SJCRH30 (cell line): ENCODE measurements at places on chromosomes 12 and 14. TPM values are rescaled to one million over a fixed set of nuclear protein-coding genes. Genes with fewer than 3 reads are reported as not detected.
A peak's percentile ranks its signal among the peaks of the same experiment; 100 is the strongest.

- no peak overlapping the region for H3K27ac ChIP-seq
- H3K36me3 ChIP-seq = no peaks in the 10 kb centered on the region
- no peaks in the 10 kb centered on the region for H3K4me1 ChIP-seq
- H3K27me3 ChIP-seq = no peaks in the 10 kb centered on the region
Measured at GRCh38 chr12:68861890-68862289, 53.9 kb downstream of the MDM2 start.

GRCh38 chr12:95829395-95829794 is 29.4 kb upstream of the SNRPF start:
- H3K27ac ChIP-seq = no peak overlapping the region
- DNase-seq = no peak
- H3K27me3 ChIP-seq = no peaks in the 10 kb centered on the region
- H3K36me3 ChIP-seq = no peaks in the 10 kb centered on the region

- no peaks in the 10 kb centered on the region for H3K4me1 ChIP-seq
- no peaks in the 10 kb centered on the region for H3K27me3 ChIP-seq
- DNase-seq = no peak
- no peaks in the 10 kb centered on the region for H3K36me3 ChIP-seq
Measured at GRCh38 chr12:111351026-111351425, 17.9 kb downstream of the PHETA1 start.

DNA sequence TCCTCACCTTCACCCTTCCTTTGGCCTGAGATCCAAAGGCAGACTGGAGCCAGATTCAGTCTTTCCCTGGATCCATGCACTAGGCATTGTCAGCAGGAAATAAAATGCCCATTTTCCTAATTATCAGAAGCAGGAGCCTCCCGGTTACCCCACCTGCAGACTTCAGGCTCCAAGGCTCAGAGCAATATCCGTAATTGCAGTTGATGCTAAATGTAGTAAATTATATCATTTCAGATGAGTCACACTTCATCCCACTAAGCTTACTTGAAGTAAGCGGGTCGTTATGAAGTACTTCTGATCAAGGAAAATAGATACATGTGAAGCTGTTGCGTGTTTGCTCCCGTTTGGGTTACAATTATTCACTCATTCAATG is 110.7 kb upstream of the SFSWAP start:
- no peaks in the 10 kb centered on the region for H3K36me3 ChIP-seq
- 0 out of 2 replicates have a peak, but pooled peaks cover 3% of the 10 kb centered on the region for H3K27me3 ChIP-seq
- no peaks in the 10 kb centered on the region for H3K4me1 ChIP-seq
- no peak overlapping the region for H3K4me3 ChIP-seq

DNA sequence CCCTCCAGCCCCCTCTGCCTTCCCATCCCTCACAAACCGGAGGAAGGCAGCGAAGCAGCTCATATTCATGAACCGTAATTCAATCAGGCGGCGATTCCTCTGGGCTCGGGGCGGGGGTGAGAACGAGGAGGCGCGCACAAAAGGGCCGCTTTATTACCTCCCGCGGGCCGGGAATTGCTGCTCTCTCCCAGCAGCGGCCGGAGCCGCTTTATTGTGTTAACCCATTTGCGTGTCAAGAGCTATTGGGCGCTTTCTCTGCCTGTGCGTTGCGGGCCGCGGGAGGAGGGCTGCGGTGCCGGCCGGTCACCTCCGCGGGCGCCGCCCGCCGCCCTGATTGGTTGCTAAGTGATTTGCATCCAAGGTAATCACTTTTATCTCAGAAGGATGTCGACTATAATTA is 4.8 kb downstream of the FAM222A start:
- peaks cover 45% of the 10 kb centered on the region for H3K4me1 ChIP-seq
- no peak for DNase-seq
- no peaks in the 10 kb centered on the region for H3K27me3 ChIP-seq
- no peaks in the 10 kb centered on the region for H3K36me3 ChIP-seq
- no peak overlapping the region for H3K4me3 ChIP-seq
- H3K27ac ChIP-seq = no peak overlapping the region

DNA sequence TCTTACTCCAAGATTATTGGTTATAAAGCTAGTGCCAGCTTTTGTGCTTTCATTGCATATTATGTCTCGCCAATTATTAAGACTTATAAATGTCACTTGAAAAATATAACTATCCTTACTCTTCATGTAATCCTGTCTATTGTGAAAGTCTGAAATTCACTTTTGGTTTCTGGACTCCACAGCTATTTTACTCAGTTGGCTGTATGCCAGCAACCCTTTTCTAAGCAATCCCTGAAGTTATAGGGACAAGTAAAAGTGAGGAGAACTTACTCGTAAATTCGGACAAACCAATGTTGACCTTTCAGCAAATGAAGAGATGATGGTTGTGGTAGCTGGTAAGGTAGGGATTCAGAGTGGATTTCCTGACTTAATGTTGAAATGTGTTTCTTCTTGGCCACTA is 196.3 kb downstream of the NPAS3 start:
- no peaks in the 10 kb centered on the region for H3K36me3 ChIP-seq
- no peak overlapping the region for H3K27ac ChIP-seq
- no peak for DNase-seq
- H3K27me3 ChIP-seq = no peaks in the 10 kb centered on the region
- peaks cover 11% of the 10 kb centered on the region for H3K4me1 ChIP-seq

GRCh38 chr14:105927096-105928060 is 401.0 kb downstream of the TMEM121 start:
- no peaks in the 10 kb centered on the region for H3K36me3 ChIP-seq
- no peak overlapping the region for H3K27ac ChIP-seq
- H3K4me3 ChIP-seq = no peak overlapping the region
- H3K27me3 ChIP-seq = no peaks in the 10 kb centered on the region
- H3K4me1 ChIP-seq = no peaks in the 10 kb centered on the region

DNA sequence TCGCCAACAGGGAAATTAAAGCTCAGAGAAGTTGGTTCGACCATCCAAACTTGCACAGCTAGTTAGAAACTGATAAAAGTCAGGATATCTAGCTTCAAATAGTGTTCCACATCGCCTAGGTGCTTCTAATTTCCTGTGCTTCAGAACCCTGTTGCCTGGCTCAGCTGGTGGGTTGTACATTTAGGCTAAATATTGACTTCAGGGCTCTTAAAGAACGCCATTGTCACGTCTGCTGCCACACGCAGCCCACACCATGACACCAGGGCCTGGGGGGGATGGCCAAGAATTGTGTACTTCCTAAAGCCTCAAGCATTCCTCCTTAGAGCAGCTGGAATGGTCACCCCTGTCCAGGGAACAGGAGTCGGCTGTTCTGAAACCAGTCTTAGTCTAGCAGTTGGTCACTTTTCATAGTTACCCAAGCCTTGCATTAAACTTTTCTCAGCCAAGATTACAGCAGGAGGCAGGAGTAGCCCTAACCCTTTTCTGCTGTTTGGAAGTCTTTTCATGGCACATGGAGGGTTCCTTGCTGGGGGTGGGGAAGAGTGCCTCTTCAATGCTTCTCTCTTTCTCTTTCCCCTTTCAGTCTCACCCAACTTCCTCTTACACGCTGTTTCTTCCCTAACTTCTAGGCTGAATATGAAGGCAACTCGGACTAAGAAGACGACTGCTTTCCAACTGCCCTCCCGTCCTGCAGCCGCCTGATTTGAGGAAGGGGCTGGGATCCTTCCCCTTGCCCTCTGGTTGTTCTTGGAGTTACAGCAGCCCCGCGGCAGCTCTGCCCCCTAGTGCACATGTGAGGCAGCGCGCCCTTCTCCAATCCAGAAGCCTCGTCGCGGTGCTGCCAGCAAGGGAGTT is 17.1 kb downstream of the FOS start:
- peak; percentile 82 for DNase-seq
- H3K27ac ChIP-seq = no peak overlapping the region
- H3K4me1 ChIP-seq = no peaks in the 10 kb centered on the region
- H3K36me3 ChIP-seq = no peaks in the 10 kb centered on the region
- H3K27me3 ChIP-seq = no peaks in the 10 kb centered on the region

DNA sequence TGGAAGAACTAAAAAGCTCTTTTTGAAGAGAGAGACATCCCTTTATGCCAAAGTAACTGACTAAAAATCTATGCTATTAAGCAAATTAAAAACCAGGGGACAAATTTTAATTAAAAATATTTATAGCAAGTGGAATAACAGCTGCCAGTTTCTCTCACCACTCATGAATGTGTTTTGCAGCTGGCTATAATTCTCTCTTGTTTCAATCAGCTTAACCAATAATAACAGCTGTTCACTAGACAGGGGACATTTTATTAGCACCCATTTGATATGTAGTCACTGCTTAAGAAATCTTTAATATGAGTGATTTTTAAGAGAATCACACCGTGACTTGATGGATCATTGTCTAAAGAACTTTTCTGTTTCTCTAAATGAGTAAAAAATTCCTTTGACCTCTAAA is 34.2 kb upstream of the KRR1 start:
- H3K4me1 ChIP-seq = peaks cover 25% of the 10 kb centered on the region
- H3K27me3 ChIP-seq = no peaks in the 10 kb centered on the region
- H3K27ac ChIP-seq = peak overlapping the region; percentile 68
- no peaks in the 10 kb centered on the region for H3K36me3 ChIP-seq

GRCh38 chr14:63286071-63286470 is 32.7 kb downstream of the GPHB5 start:
- DNase-seq = no peak
- no peak overlapping the region for H3K4me3 ChIP-seq
- H3K36me3 ChIP-seq = 0 out of 2 replicates have a peak, but pooled peaks cover 2% of the 10 kb centered on the region
- H3K4me1 ChIP-seq = no peaks in the 10 kb centered on the region
- no peaks in the 10 kb centered on the region for H3K27me3 ChIP-seq

DNA sequence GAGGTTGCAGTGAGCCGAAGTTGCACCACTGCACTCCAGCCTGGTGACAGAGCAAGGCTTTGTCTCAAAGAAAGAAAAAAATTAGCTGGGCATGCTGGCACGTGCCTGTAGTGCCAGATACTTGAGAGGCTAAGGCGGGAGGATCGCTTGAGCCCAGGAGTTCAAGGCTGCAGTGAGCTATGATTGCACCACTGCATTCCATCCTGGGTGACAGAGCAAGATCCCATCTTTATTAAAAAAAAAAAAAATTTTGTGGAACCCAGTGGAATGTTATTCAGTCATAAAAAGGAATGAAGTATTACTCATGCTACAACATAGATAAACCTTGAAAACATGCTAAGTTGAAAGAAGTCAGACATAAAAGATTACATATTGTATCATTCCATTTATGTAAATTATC is 8.3 kb upstream of the ERBB3 start:
- H3K27ac ChIP-seq = no peak overlapping the region
- no peaks in the 10 kb centered on the region for H3K36me3 ChIP-seq
- no peaks in the 10 kb centered on the region for H3K27me3 ChIP-seq
- no peak for DNase-seq
- H3K4me3 ChIP-seq = no peak overlapping the region

- no peak overlapping the region for H3K27ac ChIP-seq
- H3K27me3 ChIP-seq = no peaks in the 10 kb centered on the region
- peak; percentile 51 for DNase-seq
- H3K4me1 ChIP-seq = peaks cover 15% of the 10 kb centered on the region
- H3K36me3 ChIP-seq = no peaks in the 10 kb centered on the region
- H3K4me3 ChIP-seq = no peak overlapping the region
Measured at GRCh38 chr14:54252072-54252730, 144.6 kb upstream of the CDKN3 start.

DNA sequence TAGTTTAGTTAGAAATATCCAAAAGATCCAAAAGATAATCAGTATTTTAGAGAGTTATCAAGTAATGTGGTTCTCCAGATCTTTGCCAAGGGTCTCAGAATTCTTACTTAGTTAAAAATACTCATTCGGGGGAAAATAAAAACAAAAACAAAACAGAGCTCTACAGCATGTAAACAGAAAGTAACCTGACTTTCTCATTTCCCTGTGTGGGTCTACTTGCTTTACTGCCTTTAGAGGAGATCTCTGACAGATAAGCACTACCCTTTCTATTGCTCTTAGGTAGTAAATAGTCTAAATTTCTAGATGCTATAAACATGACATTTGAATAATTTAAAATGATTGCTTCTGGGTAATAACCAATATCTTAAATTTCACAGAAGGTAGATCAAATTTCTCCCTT is 371.8 kb downstream of the RPL10L start:
- no peaks in the 10 kb centered on the region for H3K27me3 ChIP-seq
- H3K27ac ChIP-seq = no peak overlapping the region
- no peak overlapping the region for H3K4me3 ChIP-seq

DNA sequence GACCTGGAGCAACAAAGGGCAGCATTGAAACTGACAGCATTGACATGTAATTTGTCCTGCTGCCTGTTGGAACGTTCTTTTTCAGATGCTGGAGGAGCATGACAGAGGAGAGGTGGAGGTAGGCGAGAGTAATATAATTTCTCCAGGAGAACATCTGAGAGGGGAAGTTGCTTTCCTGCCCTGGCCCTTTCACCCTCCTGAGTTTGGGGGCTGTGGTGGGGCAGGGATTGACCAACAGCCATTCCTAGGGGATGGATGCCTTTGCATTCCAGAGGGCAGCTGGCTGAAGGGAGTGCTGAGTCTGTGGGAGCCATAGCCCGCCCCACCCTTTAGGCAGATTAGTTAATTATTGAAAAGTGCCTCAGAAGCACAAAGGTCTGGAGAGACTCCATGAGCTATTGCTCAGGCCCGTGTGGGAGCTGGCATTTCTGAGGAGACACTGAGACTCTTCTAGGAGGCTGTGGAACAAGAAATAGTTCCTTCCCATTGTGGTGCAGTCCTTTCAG is 73.5 kb downstream of the ARF6 start:
- H3K27ac ChIP-seq = no peak overlapping the region
- no peak overlapping the region for H3K4me3 ChIP-seq
- no peaks in the 10 kb centered on the region for H3K4me1 ChIP-seq

GRCh38 chr12:98238515-98239130 is 276.8 kb upstream of the TMPO start:
- H3K27me3 ChIP-seq = no peaks in the 10 kb centered on the region
- H3K27ac ChIP-seq = no peak overlapping the region
- no peak for DNase-seq
- H3K4me3 ChIP-seq = no peak overlapping the region
- no peaks in the 10 kb centered on the region for H3K36me3 ChIP-seq
- no peaks in the 10 kb centered on the region for H3K4me1 ChIP-seq

DNA sequence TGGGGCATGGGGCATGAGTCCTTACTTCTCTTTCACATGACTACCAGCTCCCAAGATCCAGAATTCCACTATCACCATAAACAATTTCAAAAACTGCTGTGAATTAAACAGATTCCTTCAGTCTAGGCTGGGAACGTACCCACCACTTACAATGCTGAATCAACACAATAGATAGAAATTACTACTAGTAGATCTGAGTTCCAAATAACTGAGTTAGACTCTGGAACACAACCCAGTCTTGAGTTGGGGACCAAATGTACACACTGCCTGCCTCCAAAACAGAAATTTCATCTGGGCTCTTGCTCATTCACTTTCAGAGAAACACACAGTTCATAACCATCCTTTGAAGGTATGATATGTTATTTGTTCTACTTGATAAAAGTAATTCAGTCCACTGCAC is 8.9 kb downstream of the CORO1C start:
- H3K27ac ChIP-seq = no peak overlapping the region; the same call in 1 of the 2 replicates
- H3K27me3 ChIP-seq = no peaks in the 10 kb centered on the region
- no peak for DNase-seq
- H3K36me3 ChIP-seq = 0 out of 2 replicates have a peak, but pooled peaks cover 2% of the 10 kb centered on the region
- H3K4me3 ChIP-seq = no peak overlapping the region
- peaks cover 35% of the 10 kb centered on the region for H3K4me1 ChIP-seq

GRCh38 chr12:26269562-26270284 is 74.3 kb downstream of the SSPN start:
- no peak overlapping the region for H3K4me3 ChIP-seq
- DNase-seq = peak; percentile 85
- H3K4me1 ChIP-seq = peaks cover 35% of the 10 kb centered on the region
- no peaks in the 10 kb centered on the region for H3K36me3 ChIP-seq
- peak overlapping the region; percentile 63 for H3K27ac ChIP-seq

NRIP2 gene
- total RNA-seq = 1.7 and 1.8 TPM in 2 replicates

TSPAN8 gene
- 0.47 and 0.79 TPM in 2 replicates for total RNA-seq

FAM90A1 gene
- total RNA-seq = 0.04 TPM in 1 of 2 replicates, not detected in the other

RNF31 gene
- 43.0 and 58.8 TPM in 2 replicates for total RNA-seq

CARMIL3 gene
- total RNA-seq = 0.20 and 0.40 TPM in 2 replicates

GALNT16 gene
- 6.8 and 8.6 TPM in 2 replicates for total RNA-seq

ZDHHC22 gene
- 12.1 and 13.4 TPM in 2 replicates for total RNA-seq

TMCC3 gene
- total RNA-seq = 2.4 and 2.5 TPM in 2 replicates

RAD9B gene
- 1.1 and 2.7 TPM in 2 replicates for total RNA-seq

TDRD9 gene
- total RNA-seq = not detected in 2 replicates

KRT4 gene
- total RNA-seq = not detected in 2 replicates

RFX4 gene
- 0.40 and 0.56 TPM in 2 replicates for total RNA-seq
